ENCODE measurements at places on chromosomes 5 and 9.

DNA sequence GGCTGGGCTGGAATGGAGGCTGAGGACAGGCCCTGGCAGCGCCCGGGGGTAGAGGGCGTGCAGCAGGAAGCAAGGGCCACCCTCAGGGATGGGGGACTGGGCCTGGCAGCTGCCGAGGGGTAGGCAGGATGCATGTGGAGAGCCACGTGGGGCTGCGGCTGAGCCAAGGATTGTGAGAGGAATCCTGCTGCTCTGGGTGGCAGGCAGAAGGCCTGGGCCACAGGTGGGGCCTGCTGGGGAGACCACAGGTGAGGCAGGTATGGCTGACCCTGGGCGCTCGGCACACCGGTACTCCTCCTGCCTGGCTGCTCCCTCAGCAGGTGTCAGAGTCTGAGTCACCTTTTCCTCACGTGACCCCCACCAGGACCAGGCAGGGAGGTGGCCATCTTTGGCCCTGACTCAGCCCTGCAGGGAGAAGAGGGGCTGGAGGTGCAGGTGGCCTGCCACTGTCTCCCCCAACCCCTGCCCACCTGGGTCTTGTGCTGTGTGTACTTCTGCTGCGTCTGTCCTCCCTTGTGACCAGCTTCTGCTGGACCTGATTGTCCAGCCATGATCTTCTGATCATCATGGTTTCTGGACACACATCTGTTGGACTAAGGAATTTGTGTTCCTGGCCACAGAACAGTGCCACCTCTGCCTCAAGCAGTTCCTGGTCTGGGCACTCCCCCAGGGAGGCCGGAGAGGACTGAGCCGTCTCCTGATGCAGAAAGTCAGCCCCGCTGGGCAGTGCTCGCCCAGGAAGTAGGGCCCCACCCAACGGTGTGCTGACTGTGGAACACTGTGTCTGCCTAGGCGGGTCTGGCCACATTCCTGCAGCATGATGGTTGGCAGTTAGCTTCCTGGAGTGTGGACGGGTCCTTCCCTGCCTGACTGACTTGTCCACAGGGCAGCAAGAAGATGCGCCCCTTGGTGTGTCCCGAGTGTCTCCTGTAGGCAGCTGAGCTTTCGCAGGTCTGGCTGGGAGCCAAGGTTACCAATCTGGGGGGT, 6.4 kb downstream of the ARRDC1 start:
- DNase-seq = peak; percentile 82

DNA sequence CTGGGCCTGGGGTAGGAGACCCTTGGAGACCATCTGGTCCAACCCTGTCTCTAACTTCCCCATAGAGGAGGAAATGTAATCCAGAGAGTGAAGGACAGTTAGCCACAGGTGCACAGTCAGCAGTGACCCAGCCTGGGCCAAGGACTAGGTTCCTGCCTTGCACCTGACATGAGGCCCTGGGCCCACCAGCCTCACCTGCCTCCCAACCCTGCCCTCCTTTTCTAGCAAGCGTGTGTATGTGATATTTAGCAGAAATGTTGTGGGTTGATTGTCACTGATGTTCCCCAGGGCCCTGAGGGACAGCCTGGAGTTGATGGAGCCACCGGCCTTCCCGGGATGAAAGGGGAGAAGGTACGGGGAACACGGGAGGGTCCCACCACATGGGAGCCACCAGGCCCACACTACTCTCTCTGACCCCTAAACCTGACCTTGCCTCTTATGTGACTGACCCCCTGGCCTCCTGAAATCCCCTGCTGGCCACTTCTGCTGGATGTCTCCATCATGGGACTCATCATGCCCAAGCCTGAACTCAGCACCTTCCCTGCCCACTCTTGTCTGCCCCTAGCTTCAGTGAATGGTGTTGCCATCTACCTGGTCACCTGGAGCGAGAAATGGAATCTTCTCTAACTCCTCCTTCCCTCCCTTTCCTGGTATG, 79.2 kb upstream of the TGFBR1 start:
- no peak for DNase-seq

GRCh38 chr5:43216941-43217340, 24.9 kb downstream of the NIM1K start:
- DNase-seq = no peak

DNA sequence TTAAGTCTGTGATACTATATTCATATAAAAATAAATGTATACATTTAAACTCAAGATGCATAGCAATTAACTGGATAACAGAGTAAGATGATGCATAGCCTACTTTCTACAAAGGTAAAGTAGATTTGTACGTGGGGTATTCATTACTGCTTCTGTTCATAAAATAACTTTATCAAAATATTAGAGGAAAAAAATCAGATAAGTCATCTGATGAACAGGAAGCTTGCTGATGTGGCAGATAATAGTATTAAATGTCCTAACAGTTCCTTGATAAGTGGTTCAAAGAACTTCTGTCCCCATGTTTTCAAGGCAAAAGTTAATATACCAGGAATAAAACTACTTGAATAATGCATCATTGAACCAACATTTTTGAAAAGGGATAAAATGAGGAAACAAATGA, 123.7 kb downstream of the NFIB start:
- no peak for DNase-seq

DNA sequence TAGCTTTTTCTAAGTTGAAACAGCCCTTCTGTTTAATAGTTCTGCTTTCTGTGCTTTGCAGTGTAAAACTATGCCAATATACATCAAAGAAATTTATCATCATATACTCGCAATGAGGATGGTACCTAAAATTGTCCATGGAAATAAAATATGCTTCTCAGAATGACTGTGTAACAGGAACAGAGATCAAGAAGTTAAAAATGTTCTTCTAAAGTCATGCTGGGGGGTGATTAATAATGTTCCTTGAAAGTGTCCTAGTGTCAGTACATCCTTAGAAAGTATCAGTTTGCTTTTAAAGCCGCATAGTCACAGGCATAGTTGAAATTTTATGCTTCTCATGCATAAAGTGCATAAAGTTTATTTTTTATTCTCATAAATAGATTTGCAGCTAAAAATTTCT, 4.0 kb upstream of the LRRC70 start:
- DNase-seq = no peak

GRCh38 chr5:1060535-1060981, 51.3 kb downstream of the SLC12A7 start:
- no peak for DNase-seq

GRCh38 chr5:72366324-72366976, 46.3 kb downstream of the PTCD2 start:
- DNase-seq = peak; percentile 82

DNA sequence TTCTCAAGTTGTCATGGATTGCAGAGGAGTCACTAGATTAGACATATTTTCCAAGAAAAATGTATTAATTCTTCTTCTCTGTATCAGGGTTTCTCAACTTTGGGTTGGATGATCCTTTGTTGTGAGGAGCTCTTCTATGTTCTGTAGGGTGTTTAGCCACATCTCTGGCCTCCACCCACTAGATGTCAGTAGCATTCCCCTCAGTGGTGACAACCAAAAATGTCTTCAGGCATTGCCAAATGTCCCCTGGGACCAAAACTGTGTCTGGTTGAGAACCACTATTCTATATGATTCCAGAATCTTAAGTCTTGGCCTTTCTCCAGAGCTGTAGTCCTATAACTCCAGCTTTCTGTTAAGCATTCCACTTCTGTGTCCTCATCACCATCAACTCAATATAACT, 220.9 kb downstream of the KIAA0825 start:
- DNase-seq = no peak

GRCh38 chr5:101163088-101163487, 260.0 kb upstream of the ST8SIA4 start:
- no peak for DNase-seq

DNA sequence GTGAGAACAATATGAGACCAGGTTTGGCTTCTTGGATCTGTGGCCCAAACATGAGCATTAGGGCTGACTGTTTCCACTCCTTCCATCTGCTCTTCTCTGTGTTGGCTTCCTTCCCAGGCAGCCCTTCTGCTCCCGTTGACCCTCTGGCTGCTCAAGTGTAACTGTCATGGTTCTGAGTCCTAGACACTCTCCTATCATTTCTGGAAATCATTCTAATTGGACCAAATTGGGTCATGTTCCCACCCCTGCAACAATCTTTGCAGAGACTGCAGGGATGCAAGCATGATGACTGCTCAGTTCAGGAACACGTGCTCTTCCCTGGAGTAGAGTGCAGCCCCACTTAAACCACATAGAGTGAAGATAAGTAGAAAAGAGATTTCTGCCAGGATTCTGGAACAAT, 741.4 kb downstream of the TAF11L14 start:
- DNase-seq = no peak

DNA sequence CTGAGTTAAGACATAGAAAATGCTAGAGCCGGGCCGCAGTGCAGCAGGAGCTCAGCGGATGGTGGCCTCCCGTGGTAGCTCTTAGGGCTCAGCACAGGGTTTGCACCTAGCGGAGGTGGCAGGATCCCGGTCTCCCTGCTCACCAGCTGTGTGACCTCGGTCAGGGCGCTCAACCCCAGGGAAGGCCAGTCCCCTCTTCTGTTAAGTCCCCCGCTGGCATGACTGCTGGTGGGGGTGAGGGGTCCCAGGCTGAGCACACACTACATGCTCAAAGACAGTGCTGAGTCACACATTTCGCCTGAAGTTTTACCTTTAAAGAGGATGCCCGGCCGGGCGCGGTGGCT, 39.0 kb downstream of the HRH2 start:
- DNase-seq = no peak

DNA sequence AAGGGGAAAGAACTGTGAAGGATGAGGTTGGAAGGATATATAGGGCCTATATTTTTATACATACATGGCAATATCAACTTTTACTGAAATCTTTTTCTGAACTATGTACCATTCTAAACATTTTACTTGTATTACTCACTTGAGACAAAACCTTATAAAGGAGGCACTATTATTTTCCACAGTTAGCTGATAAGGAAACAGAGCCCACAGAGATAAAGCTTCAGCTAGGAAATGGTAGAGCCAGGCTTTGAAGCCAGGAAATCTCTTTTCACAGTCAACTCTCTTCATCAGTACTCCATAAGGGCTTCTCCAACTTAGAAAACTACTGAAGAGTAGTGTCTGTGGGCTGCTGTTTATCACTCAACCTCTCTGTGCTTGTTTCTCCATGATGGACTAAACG, 613.7 kb downstream of the PRELID2 start:
- no peak for DNase-seq

- DNase-seq = no peak
These were observed 132.7 kb downstream of the PAPPA start for GRCh38 chr9:116286297-116286696.

DNA sequence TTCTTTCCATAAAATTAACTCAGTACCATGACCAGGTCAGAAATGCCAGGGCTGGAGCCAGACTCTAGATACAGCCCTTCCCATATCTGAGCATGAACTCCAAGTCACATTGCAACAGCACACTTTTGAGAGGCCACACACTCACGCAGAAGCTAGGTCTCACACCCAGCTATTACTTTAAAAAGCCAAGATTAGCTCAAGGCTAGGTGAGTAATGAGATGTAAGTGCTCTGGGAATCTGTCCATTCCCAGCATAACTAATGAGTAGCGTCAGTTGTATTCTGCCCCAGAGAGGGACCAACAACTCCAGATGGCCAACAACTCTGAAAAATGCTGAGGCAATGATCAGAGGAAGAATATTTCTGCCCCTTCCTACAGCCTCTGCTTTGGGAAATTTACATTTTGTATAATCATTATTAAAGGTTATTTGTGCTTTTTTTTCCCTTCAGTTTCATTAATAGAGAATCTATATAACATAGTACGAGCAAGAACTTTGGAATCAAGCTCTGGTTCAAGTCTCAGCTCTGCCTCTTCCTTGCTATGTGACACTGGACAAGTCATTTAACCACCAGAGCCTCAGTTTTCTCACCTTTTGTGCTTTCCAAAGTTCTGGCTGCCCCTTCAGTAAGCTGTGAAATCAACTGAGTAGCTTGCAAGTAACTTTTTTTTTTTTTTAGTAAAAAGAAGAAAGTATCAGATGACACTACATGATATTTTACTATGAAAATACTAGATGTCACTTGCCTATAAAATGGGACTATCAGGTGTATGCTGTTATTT, 118.3 kb downstream of the NR6A1 start:
- DNase-seq = peak; percentile 95

DNA sequence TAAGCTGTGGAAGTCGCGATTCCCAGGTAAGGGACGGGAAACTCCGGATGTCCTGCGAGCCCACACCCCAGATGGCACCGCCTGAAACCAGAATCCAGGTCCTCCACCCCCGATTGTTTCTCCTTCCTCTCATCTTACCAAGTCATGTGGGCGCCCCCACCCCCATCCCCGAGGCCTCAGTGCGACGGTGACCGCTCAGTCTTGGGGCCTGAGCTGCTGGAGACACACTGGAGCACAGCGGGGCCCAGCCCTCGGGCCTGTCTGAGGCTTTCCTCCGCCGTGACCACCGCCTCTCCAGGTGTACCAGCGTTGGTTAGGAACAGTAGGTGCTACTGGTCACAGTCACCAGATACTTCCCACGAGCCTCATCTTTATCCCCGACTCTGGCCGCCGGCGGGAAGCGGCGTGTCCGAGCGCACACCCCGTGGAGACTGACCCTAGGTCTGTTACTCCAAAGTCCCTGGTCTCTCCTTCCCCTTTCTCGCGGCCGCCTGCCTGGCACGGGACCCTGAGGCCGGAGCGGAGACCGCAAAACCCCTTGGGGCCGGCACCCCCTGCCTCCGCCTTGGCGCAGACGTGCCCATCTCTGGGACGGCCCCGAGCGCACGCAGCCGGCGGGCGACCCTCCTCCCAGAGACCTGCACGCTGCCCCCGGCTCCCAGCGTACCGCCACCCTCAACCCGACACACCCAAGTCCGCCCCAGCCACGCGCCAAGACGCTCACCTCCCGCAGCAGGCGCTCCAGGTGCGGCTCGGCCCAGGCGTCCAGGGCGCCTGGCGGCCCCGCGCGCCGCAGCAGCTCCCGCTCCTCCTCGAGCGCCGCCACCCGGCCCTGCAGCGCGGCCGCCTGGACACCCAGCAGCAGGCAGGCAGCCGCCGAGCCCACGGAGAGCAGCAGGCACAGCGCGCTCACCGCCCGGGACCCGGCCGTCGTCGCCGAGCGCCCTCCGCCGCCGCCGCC, 733 bp downstream of the COL23A1 start:
- DNase-seq = peak; percentile 56

- DNase-seq = peak; percentile 25
These were observed 310.6 kb downstream of the DIRAS2 start for GRCh38 chr9:90331826-90332575.

GRCh38 chr5:53323943-53324642, 156.3 kb upstream of the FST start:
- no peak for DNase-seq

DNA sequence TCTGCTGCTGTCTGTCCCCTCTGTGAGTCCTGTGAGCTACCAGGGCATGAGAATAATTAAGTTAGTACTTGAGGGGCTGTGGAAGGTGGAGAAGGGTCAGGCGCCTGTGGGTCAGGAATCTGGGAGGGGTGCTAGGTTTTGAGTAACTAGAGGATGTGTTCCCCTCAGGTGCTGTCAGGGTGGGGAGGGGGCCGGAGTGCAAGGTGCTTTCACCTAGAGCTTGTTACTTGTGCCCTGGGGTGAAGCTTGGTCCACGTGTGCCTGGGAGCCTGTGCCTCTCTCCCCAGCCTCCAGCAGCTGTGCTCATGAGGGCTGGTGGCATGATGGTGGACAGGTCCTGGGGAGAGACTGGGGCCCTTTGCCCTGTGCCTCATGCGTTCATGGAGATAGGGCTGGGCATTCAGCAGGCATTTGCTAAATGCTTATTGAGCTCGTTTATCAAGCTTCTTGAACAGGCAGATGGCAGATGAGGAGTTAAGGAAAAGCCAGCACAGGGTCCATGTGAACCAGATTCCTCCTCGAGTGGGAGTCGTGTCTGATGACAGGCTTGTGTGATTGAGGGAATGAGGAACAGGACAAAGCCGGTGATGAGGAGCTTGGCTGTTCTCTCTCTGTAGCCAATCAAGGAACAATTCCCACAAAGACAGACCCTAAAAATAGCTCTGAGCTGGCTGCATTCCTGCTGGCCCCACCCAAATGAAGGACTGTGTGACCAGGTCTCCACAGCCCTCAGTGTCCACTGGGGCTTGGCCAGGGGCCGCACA, 40.9 kb downstream of the CACNA1B start:
- DNase-seq = no peak
